ENCODE measurements at places on chromosomes 13 and 19.

DNA sequence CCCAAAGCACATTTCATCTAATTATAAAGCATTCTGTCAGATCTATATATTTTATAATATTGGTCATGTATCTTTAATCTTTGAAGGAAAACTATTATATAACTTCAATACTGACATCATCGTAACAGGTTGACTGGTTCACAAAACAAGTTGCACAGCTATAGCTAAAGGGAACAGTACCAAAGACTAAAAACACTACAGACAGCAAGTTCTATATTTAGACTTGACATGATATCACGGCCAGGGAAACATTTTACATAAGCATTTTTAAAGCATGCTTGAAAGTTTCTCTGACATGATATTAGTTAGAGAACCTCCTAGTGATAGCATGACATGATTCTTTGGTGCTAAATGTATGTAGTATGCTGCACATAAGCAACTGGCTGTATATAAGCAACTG is 182.5 kb downstream of the NDFIP2 start:
- no peak for DNase-seq

DNA sequence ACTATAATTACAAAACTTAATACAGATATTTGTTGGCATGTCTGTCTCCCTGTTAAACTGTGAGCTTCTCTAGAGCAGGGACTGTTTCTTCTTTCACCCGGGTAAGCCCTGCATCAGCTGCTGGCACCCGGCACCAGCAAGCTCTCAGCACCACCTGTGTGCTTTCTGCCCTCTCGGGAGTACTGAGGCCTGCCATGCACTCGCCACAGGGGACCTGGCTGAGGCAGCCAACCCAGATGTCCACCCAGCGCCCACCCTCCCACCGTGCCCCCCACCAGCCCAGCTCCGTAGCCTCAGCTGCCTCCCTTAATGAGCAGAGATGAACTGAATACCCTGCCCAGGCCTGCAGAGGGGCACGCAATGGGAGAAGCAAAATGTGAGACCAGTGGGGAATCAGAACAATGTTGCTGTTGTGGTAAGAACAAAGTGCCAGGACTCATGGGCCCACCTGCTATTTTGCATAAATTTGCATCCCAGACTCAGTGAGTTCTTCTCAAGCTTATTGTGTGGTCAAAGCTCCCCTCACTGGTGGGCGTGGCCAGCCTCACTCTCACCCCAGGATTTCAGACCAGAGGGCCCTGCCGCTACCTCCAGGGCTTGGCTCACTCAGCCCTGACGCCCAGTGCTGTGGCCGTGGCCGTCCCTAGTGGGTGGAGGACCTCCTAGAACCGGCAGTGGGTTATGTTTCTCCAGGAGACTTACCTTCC is 14.6 kb upstream of the SERPINE3 start:
- DNase-seq, result no peak

DNA sequence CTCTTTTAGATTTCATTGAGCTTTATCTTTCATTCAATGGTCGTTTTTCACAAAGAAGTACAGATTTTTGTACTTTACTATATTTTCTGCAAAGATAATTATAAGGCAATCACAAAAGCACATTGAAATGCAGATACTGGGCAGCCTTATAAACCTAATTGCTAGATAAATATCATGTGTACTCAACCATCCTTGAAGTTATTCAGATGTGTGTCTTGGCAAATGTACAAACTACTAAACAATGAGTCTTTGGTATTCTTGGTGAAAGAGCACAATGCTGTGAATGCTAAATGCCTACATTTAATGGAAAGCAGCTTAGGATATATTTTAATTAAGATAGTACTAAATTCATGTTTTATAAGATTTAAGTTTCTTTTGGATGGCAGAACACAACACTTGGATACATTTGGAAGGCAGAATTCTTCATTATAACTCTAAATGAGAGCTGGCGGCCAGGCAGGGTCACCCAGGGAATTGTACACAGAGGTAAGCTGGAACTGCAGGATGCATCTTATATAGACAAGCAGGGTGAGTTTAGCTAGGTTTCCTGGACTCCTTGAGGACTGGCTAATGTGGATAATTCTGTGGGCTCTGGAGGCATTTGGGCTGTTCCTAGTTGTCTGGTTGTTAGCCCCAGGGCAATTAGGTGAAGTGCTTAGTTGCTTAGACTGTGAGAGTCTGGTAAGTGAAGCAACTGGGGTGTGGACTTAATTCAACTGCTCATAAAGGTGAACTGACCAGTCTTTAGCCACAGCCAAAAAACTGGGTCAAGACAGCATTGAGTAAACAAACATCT is 286.6 kb downstream of the PCDH20 start:
- DNase-seq, result no peak

DNA sequence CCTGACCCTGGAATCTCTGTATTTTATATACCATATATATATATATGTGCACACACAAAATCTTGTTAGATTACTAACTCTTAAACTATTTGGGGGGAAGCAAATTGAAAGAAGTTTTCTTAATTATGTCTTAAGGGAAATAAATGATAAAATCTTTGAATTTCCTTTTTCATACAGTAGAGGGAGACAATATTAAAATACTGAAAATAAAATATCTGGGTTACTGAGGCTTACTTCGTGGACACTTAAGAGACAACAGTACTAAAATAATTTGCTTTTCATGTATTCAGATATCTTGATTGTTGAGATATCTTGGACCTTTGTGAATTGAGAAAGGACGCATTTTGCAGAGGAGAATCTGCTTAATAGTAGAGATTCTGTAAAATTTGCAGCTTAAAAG is 17.0 kb downstream of the SUGT1 start:
- DNase-seq, result no peak

- no peak for DNase-seq
These were observed 728.4 kb downstream of the SLITRK1 start for GRCh38 chr13:83153848-83154247.

- no peak for DNase-seq
These were observed 90.5 kb downstream of the STARD13 start for GRCh38 chr13:33194820-33195692.
